ENCODE measurements at places on chromosomes 2 and 18.

- no peak for DNase-seq
Measured at GRCh38 chr2:222430681-222431080, 6.3 kb downstream of the SGPP2 start.

GRCh38 chr2:36058076-36058475, 297.5 kb upstream of the CRIM1 start:
- DNase-seq: no peak

GRCh38 chr2:11446733-11447248, 19.2 kb downstream of the E2F6 start:
- DNase-seq: peak; percentile 74

GRCh38 chr2:3650140-3650920, 7.7 kb upstream of the ALLC start:
- DNase-seq: no peak

DNA sequence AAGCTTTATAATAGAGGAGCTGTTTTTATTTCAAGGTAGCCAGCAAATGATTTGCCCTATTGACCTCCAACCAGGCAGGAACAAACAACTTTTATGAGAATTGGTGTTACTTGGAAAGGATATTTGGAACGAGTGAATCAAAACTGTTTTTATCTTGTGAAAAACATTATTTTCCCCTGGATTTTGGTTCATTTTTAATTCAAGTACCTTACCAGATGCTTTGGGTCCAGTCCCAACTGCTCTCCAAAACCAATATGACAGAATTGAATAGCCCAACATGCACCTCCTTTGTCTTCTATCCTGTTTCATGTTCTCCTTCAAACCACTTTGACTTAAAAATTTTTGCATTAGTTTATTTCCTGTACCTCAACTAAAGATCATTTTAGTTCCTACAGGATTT, 178.6 kb upstream of the RBMS1 start:
- no peak for DNase-seq

DNA sequence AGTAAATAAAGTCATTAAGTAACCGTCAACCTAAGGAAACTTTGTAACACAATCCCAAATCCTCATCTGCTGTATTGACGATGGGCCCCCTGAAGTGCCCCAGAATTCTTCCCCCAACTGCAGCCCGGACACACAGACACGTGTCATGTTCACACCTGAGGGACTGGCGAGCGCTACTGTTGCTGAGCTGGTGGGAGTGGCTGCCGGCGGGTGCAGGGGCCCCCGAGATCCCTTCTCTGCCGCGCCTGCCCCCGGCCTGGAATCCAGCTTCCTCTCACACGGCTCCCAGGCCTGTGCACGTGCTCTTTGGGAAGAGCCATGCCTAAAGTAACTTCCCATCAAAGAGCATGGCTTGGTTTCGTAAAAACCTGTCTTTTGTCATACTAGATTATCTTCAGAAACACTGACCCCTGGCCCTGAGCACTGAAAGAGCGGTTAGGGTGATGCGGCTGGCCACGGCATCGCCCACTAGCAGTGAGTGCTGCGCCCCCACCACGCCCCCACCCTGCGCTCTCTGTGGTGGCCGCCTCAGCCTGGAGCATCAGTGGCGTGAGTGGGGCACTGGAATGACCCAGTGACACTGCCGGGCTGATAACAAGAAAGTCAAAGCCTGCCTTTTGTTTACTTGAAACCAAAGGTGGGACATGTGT, 56.0 kb downstream of the ADI1 start:
- DNase-seq: no peak

DNA sequence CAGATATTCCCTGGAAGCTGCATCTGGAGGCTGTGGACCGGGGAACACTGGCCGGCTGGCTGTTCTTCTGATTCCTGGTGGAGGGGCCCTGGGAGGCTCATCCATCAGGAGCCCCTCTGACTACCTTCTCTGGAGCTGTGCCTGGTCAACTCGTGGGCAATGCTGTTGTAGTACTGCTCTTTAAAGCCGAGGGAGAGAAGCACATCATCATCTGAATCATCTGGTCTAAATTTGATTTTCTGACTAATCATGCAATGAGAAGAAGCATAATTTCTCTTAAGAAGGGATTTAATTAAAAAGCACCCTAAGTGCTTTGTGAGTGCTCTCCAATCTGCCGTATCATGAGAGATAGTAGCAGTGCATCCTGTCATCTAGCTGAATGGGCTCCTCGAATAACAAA, 229.5 kb downstream of the FHOD3 start:
- no peak for DNase-seq

DNA sequence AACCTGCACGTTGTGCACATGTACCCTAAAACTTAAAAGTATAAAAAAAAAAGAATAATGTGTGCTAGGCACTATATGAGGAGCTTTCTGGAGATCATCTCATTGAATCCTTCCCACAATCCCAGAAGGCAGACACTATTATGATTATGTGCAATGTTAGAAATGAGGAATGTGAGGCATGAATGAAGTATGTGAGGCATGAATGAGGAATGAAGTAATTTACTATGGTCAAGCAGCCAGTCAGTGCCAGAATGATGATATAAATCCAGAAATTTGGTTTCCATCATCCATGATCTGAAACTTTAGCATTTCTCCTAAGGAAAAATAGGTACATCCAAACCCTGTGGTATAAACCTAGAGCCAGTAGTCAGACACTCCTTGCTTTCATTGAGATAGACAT, 42.0 kb downstream of the CCDC148 start:
- DNase-seq: peak; percentile 86

GRCh38 chr2:119684518-119684917, 5.5 kb downstream of the TMEM177 start:
- no peak for DNase-seq

GRCh38 chr18:37368110-37368954, 197.3 kb downstream of the CELF4 start:
- DNase-seq: no peak

- DNase-seq: no peak
Measured at GRCh38 chr2:33442528-33443079, 33.8 kb upstream of the RASGRP3 start.

DNA sequence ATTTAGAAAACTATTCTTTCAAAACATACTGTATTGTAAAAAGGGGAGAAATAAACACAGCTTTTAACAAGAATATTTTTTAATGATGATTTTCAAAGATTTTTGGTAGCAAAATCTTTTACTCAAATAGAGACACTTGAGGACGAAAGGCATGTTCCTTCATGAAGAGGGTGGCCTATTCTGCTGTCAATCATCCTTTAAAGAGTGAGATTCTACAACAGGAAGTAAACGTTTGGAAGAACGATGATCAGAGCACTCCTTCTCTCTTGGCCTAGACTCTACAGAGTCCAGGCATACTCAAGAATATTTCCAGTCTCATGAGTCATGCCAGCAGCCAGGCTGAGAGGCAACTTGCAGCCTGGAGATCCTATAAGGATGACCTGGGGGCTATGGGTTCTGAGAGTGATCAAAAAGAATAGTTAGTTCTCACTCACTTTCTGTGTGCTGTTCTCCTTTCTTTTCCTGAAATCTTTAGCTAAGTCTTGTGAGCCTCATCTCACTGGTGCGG, 62.4 kb upstream of the TCF4 start:
- peak; percentile 37 for DNase-seq

- no peak for DNase-seq
Measured at GRCh38 chr18:50405582-50406271, 30.9 kb downstream of the SKA1 start.

- no peak for DNase-seq
Measured at GRCh38 chr18:75230163-75231052, 19.8 kb downstream of the TSHZ1 start.

- no peak for DNase-seq
Measured at GRCh38 chr2:205199165-205199850, 483.0 kb upstream of the NRP2 start.

GRCh38 chr2:49154140-49154539, at the start of gene FSHR:
FSHR (minus strand) TSS chr2:49154515; CDS start chr2:49154417, 98 bp downstream.
- no peak for DNase-seq

DNA sequence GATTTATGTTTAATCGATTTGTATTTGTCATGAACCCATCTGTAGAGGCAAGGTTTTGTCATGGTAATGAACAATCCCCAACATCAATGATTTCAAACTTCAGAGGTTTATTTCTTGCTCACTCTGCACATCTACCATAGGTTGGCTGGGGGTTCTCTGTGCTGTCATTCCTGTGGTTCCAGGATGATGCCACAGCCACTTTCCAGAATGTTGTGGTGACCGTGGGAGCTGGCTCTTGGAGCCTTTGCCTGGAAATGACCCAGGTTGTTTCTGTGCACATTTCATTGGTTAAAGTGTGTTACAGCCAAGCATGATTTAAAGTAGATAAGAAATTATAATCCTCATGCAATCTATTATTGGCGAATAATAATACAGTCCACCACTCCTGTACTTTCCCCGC, 28.2 kb upstream of the EPAS1 start:
- peak; percentile 84 for DNase-seq

- DNase-seq: no peak
Measured at GRCh38 chr2:30910686-30911085, 103.4 kb upstream of the CAPN13 start.

DNA sequence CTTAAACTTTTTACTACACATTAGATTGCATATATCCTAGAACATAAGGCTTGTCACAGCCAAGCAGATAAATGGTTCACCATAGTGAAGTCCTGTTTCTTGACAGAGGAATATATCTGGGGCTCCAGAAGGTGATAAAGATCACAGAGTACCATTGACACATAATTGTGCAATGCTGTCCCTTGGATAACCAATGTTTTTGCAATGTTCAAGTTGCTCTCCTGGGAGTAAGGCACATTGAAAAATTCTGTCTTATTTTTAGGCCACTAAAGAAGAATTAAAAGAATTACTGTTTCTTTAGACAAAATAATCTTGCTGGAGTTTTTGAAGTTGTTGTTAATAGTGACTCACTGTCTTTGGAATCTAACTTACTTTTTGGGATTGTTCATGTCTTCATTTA, 1132.8 kb downstream of the LRP1B start:
- DNase-seq: peak; percentile 57

GRCh38 chr18:26228562-26229260, 2.5 kb downstream of the TAF4B start:
- DNase-seq: no peak

DNA sequence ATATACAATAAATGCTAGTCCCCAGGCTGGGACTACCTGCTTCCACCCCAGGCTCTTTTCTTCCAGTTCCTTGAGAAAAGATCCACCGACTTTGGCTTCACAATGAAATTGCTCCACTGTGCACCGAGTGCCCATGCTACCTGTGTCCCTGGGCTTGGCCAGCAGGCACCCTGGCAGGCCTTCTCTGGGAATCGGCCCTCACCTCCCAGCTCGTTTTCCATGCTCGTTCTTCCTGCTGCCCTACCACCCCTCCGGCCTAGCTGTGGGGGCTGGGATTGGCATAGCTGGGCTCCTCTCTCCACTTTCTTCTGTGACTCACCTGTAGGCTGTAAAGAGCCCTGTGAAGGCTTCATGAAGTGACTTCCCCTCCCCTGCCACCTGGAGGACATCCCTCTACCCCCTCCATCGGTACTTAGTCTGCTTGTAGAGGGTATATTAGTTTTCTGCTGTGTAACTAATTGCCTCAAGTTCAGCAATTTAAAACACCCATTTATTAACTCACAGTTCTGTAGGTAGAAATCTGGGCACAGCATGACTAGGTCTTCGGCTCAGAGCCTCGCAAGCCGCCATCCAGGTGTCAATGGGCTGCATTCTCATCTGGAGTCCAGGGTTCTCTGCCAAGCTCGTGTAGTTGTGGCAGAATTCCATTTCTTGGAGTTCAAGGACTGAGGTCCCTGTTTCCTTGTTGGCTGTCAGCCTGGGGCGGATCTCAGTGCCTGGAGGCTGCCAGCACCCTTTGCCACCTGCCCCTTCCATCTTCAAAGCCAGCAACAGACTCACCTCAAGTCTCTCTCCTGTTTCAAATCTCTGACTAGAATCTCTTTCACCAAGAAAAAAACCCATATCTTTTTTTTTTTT, 57.6 kb downstream of the DPYSL5 start:
- DNase-seq: no peak

GRCh38 chr2:4745056-4745991, 946.9 kb upstream of the SOX11 start:
- no peak for DNase-seq

- peak; percentile 12 for DNase-seq
Measured at GRCh38 chr18:21703241-21703820, 1.2 kb downstream of the ABHD3 start.

GRCh38 chr2:32905270-32905669, 41.5 kb upstream of the LTBP1 start:
- DNase-seq: no peak

DNA sequence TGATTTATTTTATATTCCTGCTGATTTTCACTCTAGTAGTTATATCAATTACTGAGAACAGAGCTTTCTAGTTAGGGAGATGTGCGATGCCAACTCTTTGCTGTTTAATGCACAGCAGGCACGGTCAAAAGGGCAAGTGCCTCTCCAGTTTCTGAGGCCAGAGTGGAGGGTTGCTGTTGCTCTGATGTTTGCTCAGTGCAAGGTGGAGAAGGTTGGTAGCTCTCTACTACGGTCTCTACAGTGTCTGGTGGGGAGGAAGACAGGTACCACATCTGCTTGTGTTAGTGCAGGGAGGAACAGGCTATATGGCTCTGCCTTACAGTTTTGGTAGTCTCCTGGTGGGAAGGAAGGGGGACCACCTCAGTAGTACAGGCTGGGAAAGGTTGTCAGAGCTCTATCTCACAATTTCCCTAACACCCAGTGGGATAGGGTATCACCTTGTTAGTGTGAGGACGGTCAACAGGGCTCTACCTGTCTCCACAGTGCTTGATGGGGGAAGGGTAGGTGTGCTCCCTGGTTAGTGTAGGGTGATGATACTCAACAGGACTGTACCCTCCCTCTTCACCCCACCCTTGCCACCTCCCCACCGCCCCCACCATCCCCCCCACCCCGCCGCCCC, 85.9 kb downstream of the FANCL start:
- no peak for DNase-seq

- no peak for DNase-seq
Measured at GRCh38 chr18:51767293-51767692, 569.8 kb upstream of the MEX3C start.

DNA sequence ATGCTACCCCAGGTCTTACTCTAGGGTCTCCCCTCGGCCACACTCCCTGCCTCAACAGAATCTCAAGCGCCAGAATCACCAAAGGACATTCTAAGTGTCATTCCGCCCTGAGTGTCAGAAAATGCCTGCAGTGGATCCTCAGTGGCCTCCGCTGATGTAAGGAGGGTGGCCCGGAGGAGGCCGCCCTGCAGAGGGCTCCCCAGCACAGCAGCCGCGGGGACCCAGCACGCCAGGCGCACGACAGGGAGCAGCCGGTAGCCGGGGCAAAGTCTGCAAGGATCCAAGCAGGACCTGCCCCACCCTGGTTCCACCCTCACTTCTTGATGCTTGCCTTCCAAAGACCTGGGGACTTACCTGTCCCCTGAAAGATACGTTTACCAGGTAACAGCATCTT, 54.2 kb upstream of the ID2 start:
- no peak for DNase-seq

DNA sequence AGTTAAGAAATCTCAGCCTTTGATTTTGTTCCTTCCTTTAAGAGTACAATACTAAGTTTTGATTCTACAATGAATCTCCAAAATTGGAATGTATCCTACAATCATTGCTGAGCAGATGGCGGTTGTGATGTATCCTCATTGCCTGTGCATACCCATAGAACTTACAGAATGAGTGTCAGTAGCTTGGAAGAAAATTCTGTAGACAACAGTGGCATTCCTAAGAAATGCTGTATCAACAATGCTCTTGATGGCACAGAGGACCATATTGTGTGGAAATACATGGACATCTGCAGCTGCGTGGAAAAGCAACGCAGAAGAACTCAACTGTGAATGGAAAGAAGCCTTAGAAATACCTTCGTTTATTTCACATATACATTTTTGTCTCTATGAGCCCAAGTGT, 30.2 kb downstream of the GAREM1 start:
- no peak for DNase-seq
